ENCODE measurements at places on chromosomes 3 and 15.

DNA sequence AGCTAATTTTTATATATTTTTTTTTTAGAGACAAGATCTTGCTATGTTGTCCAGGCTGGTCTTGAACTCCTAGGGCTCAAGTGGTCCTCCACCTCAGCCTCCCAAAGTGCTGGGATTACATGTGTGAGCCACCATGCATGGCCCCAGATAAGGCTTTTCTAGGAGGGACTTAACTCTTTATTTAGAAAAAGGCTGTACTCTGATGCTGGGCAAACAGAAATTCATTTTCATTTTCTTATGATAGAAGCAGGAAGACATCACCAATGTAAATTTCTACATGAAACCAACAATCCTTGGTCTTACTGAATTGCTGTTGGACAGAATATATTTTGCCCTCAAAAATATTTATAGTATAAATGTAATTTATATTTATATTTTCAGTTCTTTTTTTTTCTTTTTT lies 9.6 kb downstream of the NIPA1 start:
- no peak for DNase-seq

DNA sequence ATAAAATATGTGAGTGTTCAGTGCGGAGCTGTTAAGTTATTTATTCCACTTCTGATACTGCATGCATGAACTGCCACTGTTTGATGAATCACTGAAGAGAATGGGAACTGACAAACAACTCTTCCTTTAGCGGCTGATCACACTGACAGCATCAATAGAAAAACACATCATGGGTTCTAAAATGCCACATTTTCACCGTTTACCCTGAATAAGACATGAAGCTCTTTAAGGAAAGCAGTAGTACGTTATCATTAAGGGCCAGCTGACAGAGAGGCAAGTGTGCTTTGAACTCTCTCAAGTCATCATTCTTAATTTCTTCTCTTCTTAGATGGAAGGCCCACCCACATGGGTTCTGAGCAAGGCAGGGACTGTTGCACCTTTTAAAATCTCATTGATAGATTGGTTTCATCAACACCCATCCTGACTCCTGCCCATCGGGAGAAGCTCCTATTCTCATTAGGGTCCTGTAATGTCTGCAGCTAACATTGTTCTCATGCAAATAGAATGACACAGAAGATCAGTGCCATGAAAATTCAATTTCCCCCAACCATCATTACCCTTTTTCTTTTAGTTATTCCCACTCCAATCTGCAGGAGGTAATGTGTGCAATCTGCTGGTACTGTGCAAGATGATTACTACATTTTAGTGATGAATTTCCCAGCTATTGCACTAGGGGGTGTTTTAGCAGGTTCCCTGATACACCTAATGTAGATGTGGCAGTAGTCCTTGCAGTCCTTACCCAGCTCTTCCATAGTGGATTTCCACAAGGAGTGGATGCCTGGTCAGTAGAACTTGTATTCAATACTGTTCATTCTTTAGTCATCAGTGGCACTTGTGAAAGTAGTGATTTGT lies 119.1 kb downstream of the ROBO2 start:
- no peak for DNase-seq

- no peak for DNase-seq
Observed at GRCh38 chr3:4979428-4980228, at the start of gene BHLHE40. BHLHE40 (plus strand) TSS chr3:4979437; CDS start chr3:4979719, 282 bp downstream.

DNA sequence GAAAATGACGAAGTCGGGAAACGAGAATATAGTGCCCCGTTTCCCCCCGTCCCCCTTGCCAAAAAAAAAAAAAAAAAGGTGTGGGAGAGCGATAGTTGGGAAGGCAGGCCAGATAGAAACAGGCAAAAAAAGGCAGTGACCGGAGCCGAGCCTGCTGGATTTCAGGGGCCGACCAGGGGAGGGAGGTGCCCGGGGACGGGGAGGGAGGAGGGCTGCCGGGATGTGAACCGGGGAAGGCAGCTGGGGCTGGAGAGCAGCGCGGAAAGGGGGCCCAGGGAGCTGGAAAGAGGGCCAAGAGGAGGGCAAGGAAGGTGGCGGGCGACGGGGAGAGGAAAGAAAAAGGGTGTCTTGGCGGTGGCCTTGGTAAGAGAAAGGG lies 837 bp downstream of the LRRN1 start:
- DNase-seq, result no peak

DNA sequence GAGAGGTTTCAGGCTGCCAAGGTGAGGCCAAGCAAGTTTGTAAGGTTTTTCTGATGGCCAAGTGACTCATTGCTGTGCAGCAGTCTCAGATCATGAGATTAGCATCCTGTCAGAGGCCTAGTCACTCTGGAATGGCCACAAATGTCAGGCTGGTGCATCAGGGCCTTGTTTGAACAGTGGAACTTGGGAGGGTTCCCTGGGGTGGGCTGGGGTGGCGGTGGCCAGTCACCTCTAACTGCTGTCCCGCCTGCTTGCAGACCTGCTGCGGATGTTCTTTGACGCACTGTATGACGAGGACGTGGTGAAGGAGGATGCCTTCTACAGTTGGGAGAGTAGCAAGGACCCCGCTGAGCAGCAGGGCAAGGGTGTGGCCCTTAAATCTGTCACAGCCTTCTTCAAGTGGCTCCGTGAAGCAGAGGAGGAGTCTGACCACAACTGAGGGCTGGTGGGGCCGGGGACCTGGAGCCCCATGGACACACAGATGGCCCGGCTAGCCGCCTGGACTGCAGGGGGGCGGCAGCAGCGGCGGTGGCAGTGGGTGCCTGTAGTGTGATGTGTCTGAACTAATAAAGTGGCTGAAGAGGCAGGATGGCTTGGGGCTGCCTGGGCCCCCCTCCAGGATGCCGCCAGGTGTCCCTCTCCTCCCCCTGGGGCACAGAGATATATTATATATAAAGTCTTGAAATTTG lies 2.8 kb upstream of the FAM131A start:
- DNase-seq, result no peak

DNA sequence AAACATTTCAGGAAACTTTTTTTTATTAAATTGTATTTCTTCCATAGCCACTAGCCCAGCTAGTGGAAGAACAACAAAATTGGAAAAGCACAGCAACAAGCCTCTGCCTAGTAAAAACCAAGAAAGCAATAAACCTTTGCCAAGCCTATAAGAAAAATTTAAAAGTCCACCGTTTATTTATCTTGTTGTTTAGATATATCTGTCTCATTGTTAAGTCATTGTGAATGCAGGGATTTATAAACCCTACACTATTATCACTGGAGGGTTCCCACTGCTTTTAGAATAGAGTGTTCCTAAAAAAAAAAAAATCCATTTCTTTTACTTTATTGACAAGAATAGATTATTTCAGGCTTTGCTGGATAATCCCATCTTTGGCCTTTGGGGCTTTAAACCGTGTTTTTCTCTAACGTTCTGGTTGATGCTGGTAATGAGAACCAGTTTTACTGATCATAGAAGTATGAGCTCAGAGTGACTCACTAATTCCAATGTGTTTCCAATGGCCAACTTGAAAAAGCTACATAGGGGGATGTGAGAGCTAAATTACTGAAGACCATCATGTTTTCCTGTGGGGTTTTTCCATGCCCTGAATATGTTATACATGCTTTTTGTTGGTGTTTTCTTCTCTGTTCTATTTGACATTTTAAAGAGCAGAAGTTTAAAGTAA lies 634.1 kb downstream of the RBMS3 start:
- DNase-seq, result no peak

DNA sequence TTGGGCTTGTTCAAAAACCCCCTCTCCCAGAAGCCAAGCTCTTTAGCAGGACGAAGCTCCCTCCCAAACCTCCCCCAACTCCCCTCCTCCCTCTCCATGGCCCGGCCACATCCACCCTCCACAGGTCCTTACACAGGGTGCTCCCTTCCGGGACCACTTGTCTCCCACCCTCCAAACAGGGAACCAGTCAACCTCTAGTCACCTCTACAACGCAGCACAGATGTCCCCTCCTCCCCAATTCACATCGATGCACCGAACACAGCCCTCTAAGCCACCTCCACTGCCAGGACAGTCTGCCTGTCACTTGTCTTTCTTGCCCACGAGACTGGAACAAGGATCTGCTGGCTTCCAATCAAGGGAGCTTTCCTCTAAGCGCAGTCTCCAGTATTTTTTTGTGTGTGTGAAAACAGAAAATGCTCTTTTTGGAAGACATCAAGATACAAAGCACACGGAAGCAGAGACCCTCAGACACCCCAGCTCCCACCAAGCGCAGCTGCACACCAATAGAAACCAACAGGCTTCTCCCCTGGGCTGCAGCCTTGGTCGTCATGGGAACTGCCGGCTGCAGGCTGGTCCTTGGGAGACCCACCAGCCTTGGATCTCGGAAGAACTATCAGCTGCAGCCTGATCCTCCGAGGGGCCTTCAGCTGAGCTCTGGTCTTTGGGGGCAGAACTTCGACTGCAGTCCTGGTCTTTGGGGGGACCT lies 26.5 kb downstream of the IQSEC1 start:
- no peak for DNase-seq

GRCh38 chr3:180275176-180275575 lies 238.4 kb upstream of the PEX5L start:
- DNase-seq, result no peak

DNA sequence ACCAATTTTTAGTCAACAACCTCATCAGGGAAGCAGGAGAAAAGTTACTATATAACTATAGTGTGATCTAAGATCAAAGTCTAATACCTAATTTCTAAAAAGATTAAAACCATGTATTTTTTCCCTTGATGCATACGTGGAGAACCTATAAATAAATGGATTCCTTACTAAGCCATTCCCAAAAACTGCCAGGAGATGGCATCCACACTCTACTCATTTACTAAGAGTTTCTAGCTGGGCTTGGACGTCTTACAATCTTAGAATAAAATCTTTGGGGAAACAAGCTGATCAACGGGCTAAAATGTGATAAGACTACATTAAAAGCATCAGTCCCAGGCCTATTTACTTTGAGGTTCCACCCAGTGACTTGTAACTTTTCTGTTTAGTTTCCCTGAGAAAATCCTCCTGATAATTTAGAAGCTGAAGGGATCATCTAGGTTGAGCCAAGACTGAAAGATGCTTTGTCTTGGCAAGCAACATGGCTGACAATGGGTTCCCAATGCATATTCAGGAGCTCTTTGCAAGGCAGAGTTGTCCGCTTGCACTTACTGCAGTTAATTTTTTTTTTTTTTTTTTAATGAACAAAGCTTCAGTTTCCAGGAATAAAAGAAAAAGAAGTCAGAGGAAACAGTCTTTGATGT lies 85.5 kb upstream of the FGF12 start:
- DNase-seq, result peak; percentile 26

- no peak for DNase-seq
Observed at GRCh38 chr15:62988701-62989100, 53.8 kb upstream of the TPM1 start.

DNA sequence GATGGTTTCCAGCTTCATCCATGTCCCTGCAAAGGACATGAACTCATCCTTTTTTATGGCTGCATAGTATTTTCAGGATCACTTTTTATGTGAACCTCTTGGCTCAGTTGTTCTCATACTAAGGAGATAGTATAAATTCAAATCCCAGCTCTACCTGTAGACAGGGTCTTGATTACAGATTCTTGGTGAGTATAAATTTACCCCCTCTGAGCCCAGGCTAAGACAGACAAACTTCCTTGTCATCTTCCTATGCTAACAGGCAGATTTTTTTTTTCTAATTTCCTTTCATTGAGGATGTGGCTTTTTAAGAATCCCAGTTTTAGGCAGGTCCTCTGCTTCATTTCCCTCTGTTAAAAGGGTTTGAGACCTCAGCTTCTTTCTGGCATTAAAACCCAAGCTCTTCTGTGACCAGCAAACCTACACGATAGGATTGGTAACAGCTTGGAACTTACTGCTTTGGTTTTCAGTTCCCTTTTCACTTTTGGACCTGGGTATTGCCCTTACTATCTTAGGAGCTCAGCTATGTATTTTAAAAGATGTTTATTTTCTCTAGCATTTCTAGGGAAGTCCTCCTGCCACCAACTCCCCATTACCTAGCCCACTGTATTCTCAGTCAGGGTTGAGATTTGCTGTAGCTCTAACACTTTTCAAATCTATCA lies 72.5 kb downstream of the VPS8 start:
- DNase-seq, result no peak

GRCh38 chr15:70095408-70096214 lies 2.1 kb downstream of the TLE3 start:
- no peak for DNase-seq

- no peak for DNase-seq
Observed at GRCh38 chr15:20646529-20647142, 105.0 kb upstream of the GOLGA6L6 start.

DNA sequence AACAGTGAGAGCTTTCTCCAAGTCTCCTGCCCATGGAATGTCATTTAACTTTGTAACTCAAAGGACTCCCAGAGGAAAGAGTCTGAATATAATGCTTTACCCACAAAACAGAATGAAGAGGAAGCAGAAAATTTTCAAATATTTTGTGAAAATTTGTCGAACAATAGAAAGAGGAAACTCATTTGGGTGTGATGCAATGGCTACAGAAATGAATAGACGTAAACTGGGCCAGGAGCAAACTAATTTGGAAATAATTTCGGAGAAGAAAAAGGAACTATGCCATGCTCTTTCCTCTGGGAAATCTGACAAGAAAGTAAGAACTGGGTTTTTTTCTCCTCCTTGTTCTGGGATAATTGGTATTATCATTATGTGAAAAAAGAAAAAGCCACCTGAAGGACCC lies 11.2 kb upstream of the SUMF1 start:
- DNase-seq, result no peak

DNA sequence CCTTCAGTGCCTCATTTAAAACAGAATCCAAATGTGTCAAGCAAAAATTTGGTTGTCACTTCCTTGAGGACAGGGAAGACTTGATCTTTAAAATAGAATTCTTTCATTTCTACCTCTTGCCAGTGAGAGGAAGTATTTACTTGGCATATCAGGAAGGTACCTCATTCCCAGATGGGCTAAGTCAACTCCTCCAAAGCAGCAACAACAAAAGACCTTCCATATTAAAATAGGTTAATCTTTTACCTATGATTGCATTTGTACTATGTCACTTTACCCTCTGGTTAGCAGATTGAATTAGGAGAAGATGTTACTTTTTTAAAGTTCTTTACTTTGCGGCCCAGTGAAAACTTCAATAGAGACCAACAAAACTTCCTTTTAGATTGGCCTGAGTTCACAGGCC lies 462.1 kb upstream of the ADAMTS9 start:
- no peak for DNase-seq

DNA sequence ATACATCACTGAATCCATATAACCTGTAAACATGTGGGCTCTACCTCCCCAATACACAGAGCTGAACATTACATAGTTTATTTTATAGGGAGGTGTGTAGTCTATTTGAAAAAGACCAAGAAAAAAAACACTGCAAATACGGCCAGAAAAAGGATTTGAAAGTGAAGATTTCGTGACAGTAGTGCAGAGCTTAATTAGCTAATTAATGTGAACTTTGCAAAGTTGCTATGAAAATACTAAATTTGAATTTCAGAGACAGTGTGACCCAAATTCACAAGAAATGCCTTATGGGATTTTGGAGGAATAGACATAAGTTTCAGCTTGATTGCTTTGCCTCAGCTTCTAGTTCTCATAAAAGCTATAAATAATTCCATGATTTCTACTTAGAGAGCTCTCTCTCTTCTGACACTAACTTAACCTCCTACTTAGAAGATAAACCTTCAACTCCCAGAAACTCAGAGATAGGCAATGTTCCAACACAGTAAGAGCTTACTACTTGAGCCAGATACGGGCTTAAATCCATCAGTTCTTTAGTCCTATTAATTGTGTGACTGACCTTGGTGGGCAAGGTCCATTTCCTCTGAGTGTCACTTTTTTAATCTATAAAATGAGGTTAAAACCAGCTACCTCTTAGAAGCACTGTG lies 87.3 kb upstream of the THBS1 start:
- no peak for DNase-seq

All from LNCaP clone FGC (cell line).